Activated CD8-positive, alpha-beta memory T cell treated with anti-CD3 and anti-CD28 coated beads, Interleukin-2, amount 10 ng/mL, durations not matched to agents 7 days and 5 days (primary cell): ENCODE measurements at places on chromosomes 5 and 9. TPM values are rescaled to one million over a fixed set of nuclear protein-coding genes. Genes with fewer than 3 reads are reported as not detected.

CYSRT1 gene
- 0.89 TPM for total RNA-seq

KCNV2 gene
- total RNA-seq: not detected

TXNDC8 gene
- total RNA-seq: not detected

DNA sequence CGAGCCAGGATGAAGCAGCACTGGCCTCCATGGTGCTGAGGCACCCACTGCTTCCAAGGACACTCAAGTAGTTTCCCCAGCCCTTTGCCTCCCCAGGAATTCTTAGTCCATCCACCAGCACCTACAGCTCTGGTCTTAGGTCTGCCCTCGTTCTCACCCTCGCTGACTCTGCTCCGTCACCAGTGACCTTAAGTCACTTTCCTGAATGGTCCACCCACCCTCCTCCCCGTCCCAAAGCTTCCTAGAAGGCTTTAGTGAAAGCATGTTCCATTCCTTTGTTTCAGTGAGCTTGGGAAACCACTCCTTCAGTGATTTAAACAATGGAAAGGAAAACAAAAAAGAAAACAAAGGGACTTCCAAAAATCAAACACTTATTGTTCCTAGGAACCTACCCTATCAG, 54.6 kb upstream of the MAP3K1 start:
- DNase-seq: no peak

- DNase-seq: no peak
Measured at GRCh38 chr5:172828911-172829431, 5.1 kb upstream of the ERGIC1 start.
